Cerebellum (tissue), 4 donors: ENCODE measurements at places on chromosomes 11 and 22.

DNA sequence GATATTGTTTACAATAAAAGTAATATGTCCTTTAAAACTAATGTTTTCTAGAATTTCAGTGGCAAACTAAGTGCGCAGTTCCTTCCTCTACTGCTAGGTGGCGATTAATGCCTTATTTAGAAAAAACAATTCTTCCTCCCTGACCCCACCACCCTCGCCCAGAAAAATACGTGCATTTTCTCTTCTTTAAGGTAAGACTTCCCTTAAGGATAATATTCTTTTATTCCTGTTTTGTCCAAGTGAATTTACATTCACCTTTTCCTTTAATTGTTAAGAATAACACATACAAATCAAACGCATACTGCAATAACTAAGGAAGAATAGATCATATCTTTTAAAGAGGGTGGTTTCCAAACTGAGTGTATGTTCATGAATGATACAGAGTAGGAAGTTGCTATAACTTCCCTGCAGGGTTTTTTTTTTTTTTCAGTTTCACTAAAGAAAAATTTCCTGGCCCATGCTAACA is 17.0 kb upstream of the PSMA1 start:
- DNase-seq, result peak; percentile 70

DNA sequence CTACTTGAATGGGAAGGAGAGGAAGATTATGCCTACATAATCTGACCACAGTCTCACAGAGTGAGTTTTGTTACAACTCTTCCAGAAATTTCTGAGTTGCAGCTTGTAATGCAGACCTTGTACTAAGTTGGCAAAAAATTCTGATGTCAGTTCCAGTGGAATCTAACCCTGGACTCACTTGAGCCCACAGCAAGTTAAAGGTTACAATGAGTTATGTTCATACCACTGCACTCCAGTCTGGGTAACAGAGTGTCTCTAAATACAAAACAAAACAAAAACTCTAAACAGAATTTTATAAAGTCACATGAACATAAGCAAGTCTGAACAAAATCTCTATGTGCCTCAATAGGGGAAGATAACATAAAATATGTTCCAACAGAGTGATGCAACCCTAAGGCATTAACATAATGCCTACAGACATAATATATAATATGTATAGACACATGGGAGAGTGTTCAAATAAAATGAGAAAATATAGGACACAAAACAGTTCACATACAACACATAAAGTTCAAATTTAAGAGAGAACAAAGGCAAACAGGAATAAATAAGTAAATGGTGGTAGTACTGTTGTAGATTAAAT is 1.1 kb downstream of the GLYAT start:
- DNase-seq, result no peak

DNA sequence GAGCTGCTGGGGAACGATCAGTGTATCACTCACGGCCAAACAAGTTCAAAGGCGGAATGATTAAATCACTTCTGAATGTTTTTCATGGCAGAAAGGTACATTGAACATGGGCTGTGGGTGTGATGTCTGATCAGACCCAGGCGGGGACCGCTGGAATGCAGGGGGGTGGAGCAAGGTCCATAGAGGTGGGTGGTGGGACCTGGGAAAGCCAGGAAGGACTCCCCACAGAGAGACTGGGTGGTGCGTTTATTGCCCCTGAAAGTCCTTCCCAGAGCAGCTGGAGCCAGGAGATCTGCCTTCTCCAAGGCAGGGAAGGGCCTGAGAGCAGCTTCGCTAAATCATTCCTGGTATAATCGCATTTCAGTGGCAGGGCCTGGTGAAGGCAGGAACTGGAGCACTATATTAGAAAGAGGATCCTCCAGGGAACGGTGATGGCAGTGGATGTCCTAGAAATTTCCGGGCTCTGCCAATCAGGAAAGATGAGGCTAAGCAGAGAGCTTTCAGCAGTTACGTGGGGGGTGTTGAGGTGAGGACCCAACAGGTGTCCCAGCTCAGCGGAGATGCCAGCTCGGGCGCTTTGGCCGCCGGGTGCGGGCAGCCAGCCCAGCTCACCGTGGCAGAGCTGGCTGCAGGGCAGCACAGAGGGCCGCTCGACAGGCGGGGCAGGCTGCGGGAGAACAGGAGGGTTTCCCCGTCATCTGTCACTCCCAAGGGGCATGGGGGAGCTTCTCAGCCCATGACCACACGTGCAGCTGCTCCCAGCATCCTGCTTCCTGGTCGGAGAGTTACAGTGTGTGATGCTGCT is 271.7 kb downstream of the CTTN start:
- DNase-seq, result peak; percentile 84

DNA sequence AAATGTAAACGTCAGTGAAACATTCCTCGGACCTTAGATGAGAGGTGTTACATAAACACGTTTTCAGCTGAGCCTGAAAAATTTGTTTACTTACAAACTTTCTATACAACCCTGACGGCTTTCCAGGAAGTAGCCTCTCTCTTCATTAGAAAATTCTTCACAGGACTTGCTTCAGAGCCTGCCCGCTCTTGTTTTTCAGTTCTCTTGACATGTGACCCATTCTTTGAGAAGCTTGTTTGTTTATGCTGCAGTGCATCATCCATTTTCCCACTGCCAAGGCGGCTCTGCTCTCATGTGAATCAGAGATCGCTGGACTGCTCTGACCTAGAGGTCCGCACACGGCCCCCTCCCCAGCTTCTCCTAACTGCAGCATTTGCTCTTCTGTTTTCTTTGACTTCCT is 47.9 kb upstream of the ARHGAP42 start:
- DNase-seq, result no peak

GRCh38 chr11:78438298-78438975 is 20.8 kb upstream of the GAB2 start:
- no peak for DNase-seq

- no peak for DNase-seq
These were observed 10.6 kb downstream of the TENM4 start for GRCh38 chr11:79430280-79430679.

GRCh38 chr11:117145393-117145761 is 1.3 kb downstream of the PAFAH1B2 start:
- peak; percentile 15 for DNase-seq

- DNase-seq, result no peak
These were observed 8.6 kb upstream of the C11orf96 start for GRCh38 chr11:43933608-43934551.

- DNase-seq, result no peak
These were observed 134.0 kb downstream of the NTM start for GRCh38 chr11:131504199-131504949.

GRCh38 chr11:105071089-105071732 is 26.1 kb upstream of the CARD16 start:
- DNase-seq, result no peak

GRCh38 chr11:35662061-35662648 is 420 bp upstream of the TRIM44 start:
- peak; percentile 68 for DNase-seq

GRCh38 chr22:46010207-46010867 is 33.4 kb upstream of the WNT7B start:
- no peak for DNase-seq

DNA sequence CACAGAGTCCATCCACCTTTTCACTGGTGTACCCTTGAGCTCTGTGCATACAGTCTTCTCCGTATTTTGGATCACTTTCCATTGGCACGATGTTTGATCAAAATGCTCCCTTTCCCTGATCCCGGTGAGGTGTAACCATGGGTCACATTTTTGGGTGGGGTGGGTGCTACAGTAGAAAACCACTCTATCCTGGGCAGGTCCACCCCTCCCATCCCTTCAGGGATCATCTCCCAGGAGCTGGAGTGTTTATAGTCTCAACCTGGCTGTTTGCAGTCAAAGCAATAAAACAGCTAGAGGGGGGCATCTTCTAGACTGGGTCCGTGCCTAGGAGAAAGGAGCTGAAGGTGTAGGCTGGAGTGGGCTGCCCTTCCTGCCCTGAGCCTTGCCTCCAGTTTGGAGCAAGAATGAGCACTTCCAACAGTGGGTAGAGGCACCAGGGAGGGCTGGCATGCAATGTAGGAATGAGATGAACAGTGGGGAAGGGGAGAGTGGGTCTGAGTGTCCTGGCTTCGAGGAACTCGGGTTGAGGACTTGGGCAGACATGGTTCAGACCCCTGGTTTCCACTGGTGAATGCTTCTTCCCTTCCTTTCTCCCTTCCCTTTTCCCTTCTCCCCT is 38.8 kb downstream of the RNF141 start:
- no peak for DNase-seq

- no peak for DNase-seq
These were observed 477 bp downstream of the DPAGT1 start for GRCh38 chr11:119100994-119101758.

DNA sequence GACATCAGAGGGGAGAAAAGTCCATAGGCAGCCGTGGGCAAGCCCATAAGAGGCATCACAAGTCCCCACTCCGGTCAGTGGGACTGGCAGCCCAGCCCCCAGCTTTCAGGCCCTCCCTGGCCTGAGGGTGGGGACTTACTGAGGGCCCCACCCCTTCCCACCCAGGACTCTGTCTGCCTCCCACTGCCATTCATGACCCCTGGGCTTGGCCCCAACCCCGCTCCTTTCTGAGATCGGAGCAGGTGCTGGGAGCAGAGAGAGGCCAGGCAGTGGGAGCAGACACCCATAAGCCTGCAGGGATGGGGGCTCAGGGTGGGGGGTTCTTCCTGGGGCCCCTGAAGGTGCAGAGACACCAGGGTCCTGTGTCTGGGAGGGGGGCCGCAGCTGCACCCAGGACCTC is 5.1 kb downstream of the UPK2 start:
- no peak for DNase-seq
